ENCODE measurements at places on chromosomes 7 and 10.

DNA sequence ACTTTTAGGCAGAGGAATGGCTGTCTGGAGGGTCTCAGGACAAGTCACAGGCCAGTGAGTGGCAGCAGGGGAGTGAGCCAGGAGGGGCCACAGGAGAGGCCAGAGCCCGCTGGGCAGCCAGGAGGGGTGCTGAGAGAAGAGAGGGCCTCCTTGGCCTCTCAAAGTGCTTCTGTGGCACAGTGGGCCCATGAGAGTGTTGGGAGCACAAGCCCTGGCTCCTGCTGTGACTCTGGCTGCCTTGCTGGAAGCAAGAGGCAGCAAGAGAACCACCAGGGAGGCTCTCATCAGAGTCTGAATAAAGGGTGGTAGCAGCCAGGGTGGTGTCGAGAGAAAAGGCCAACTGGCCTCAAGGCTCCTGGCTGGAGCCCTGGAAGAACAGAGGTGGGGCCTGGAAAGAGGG, 91.1 kb downstream of the VOPP1 start:
- DNase-seq: no peak

GRCh38 chr10:61845196-61845949, 56.1 kb upstream of the ARID5B start:
- DNase-seq: no peak

DNA sequence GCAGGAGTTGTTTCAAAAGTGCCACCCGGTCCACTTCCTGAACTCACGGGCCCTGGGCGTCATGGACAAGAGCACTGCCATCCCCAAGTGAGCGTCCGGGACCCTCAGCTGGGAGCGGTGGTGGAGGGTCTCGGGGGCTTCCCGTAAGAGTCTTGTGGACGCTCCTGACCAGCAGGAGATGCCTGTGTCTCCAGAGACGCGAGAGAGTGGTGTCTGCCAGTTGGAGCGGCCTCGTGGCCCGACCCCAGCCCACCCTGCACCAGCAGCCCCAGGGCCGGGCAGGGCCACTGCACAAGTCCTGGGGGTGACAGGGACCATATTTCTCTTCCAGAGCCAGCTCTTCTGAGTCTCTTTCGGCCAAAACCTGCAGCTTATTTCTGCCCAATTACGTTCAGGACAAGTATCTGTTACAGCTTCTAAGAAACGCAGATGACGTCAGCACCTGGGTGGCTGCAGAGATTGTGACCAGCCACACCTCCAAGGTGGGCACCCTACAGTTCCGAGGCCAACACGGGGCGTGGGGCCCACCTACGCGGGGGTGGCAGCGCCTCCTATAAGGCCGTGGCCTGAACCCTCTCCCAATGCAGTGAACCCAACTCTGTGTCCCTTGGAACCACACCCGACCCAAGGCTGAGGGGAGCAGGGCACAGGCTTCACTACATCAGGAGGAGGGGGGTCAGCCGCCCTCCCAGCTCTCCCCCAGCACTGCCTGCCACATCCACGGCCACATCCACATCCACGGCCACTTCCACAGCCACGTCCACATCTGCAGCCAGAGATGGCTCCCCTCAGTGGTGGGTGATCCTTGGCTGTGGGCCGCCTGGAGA, 16.2 kb upstream of the UTF1 start:
- no peak for DNase-seq

GRCh38 chr10:88958721-88959120, 6.1 kb upstream of the ACTA2 start:
- no peak for DNase-seq

DNA sequence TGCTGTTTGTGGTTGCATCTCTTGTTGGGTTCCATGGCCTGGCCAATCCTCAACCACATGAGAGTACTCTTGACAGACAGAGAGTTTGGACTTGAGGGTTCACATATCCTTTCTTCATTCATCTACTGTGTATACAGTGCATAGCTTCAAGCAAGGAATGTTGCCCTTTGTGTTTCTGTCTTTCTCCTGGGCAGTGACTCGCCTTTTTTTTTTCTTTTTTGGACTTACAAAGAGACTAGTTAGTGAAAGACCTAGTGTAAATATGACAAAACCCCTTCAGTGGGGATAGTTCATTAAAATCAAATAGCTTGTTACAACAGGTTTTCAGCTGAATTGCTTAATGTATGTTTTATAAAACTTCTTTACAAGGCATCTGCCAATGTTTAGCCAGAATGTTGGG, 290.2 kb downstream of the FGFR2 start:
- no peak for DNase-seq

GRCh38 chr7:77917500-77918262, 119.1 kb downstream of the PHTF2 start:
- DNase-seq: no peak
